ENCODE measurements at places on chromosomes 7 and 10.

- no peak for DNase-seq
Measured at GRCh38 chr10:90983914-90984549, 63.1 kb upstream of the ANKRD1 start.

- DNase-seq, result no peak
Measured at GRCh38 chr10:101139421-101139911, 8.4 kb downstream of the TLX1 start.

GRCh38 chr7:47591655-47592572 is 10.0 kb upstream of the TNS3 start:
- DNase-seq, result no peak

DNA sequence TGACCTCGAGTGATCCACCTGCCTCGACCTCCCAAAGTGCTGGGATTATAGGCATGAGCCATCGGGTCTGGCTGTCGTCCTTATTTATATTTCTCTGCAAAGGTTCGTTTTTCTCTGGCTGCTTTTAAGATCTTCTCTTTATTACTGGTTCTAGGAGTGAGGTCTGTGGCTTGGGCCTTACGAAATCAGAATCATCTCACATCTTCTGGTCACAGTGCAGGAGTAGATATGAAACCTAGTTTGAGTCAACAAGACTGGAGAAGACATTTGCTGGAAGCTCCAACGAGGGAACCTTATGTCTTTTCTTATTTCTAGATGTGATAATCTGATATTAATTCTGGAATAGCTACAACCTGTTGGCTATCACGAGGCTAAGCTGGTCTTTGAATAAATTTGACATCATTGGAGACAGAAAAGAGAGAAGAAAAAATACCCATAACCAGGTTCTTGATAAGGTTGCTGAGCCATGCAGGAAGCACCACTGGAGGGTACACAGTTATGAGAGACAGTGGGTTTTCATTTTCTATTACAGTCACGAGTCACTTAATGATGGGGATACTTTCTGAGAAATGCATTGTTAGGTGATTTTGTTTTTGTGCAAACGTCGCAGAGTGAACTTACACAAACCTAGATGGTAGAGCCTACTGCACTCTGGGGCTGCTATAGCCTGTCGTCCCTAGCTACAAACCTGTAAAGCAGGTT is 25.6 kb upstream of the IL15RA start:
- DNase-seq, result no peak

DNA sequence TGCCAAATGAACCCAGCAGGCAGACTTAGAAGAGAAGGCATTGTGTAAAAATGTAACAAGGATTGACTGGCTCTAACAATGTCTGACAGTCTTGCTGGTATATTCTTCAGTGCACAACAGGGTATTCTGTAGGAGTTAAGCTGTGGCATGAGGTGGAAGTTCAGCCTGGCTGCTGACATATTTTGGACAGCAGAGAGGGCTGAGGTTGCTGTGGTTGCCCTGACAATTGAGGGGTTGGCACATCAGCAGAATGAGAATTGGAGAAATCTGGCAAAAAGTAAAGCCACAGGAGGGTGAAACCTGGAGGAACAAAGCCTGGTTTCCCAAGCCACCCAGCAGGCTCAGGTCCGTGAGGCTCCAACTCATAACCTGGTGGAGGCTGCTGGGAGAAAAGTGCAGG is 220.2 kb downstream of the JAZF1 start:
- no peak for DNase-seq

DNA sequence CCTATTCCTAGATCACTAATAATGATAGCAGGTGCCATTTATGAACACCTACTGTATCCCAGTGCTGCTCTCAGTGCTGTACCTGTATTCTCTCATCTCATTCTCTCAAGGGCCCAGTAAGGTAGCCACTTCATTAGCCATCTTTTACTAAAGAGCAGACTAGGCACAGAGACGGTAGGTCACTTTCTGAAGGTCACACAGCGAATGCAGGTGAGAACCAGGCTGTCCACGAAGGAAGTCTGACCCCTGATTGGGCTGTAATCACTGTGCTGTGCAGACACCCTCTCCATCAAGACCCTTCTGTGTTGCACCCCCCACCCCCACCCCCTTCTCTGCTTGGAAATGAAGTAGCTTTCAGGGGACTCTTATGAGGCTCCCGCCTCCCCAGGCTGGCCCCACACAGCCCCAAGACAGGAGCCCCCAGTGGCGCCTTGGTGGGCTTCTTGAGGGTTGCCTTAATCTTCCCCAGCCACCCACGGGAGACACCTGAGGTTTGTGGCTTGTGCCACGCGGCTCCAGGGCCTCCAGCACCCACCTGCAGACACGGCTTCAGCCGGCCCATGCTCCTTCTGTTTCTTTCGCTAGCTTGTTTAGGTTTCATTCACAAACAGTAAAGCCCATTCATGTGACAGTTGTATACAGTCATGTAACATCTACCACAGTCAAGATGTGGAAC is 81.7 kb upstream of the FAM20C start:
- DNase-seq, result no peak

DNA sequence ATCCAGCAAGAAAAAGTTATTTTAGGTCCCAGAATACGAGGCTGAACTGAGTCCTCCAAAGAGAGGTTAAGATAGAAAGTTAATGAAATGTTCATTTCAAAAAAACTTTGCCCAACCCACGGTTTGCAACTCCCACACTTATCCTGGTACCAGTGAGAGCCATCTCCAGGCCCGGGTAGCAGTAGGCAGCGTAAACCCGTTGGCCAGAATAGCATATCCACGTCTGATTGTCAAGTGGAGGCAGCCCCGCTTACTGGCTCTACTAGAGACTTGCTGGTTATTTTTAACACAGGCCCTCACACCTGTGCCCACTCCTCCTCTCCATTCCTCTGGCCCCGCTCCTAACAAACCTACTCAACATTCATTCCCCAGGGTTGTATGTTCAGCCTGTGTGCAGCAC is 109.7 kb downstream of the HIP1 start:
- DNase-seq, result no peak

DNA sequence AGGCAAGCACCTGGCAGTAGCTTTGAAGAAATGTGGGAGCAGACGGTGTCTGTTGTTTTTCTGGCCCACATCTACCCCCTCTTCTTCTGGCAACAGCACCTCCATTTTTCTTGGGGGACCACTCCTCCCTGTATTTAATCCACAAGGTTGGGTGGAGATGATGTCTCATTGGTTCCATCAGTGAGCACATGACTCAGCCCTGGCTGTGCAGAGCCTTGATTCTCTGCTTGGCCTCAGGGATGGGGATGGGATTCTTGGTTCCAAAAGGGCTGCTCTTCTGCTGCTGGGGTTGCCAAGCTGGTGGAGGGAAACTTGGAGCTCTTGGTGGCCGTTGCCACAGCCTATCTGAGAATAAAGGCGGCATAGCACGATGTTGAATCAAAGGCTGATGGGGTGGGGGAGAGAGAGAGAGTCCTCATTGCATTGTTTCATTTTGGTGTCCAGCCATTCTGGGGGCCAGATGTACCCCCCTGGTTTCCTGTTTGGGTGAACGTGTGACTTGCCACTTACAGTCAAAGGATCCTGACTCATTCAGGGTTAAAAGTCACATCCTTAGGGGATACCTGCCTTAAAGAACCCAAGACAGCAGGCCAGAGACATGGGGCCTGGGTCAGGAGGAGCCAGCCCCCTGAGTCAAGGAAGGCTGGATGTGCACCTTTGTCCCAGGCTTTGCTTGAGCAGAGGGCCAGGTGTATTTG is 25.9 kb downstream of the GRK5 start:
- DNase-seq, result no peak

DNA sequence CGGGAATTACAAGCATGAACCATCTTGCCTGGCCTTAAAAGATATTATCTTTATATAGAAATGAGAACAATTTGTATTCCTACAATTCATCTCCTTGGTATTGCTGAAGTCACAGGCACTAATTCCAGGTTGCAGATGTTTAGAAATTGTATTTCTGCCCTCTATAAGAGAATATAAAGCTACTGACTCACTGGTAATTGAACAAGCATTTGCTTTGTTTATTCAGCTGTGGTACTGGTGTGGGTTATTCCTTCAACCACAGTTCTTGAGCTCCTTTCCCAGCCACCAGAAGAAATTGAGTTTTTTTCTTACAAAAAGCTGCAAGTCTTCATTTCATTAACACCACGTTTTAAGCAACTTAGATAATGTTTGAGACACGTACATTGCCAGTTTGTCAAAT is 29.0 kb upstream of the MPP7 start:
- DNase-seq, result no peak

DNA sequence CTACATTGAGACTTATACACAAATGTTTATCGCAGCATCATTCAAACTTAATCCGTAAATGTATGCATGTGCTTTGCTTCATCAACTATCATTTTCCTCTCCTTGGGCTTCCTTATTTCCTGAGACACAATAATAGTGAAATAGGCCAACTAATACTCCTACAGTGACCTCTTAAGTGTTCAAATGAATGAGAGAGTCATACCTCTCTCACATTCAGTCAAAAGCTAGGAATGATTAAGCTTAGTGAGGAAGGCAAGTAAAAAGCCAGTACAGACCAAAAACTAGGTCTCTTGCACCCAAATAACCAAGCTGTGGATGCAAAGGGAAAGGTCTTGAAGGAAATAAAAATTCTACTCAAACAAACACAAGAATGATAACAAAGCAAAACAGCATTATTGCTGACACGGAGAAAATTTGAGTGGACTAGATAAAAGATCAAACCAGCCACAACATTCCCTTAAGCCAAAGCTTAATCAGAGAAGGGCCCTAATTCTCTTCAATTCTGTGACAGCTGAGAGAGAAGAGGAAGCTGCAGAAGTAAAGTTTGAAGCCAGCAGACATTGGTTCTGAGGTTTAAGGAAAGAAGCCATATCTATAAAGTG is 72.3 kb downstream of the GLCCI1 start:
- DNase-seq, result no peak

DNA sequence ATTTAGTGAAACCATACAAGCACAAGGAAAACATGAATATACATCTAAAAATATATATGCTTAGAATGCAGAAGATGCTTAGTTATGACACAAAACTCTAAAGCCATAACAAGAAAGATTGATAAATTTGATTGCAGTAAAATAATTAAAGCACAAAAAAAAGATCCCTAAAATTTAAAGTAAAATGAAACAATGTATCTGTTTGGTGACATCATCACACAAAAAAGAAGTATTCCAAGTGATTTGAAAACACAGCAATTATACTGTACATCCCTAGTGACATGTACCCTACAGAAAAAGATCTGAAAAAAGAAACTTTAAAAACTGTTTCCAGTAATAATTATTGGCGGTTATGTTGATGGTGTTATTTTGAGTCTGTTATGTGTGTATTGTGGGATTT is 37.7 kb downstream of the PHYHIPL start:
- DNase-seq, result no peak

GRCh38 chr10:114550756-114551635 is 107.1 kb downstream of the ABLIM1 start:
- DNase-seq, result no peak

DNA sequence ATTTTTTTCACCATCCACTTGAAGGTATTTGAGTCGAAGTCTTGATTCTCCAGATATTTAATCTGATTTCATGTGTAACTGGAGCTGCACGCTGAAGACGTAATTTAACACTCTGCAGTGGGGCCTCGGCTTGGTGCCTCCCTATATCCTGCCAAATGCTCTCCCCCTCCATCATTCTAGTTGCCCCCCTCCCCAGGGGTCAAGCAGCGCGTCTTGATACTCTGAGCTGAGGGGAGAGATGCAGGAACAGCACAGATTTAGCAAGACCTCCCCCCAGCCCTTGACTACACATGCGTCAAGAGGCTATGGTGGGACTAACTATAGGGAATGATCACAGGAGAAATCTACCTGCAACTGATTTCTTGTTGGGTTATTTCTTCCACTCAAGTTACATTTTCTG is 85.8 kb downstream of the PRPF18 start:
- no peak for DNase-seq

DNA sequence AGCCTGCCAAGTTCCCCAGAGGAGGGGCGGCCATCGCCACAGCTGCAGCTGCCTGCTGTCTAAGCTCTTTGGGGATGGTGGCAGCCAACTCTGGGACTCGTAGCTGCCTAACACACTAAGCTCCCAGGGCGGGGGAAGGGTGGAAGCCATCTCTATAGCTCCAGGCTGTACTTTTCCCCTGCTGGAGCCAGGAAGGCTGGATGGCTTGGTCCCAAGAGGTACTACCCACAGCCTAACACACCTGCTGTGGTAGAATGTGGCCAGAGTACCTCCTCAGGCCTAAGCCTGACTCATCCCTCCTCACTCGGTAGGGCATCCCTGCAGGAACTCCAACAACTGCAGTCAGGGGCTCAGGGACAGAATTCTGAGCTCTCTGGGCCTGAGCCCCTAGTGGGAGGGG is 151.7 kb upstream of the TAC1 start:
- DNase-seq, result no peak

DNA sequence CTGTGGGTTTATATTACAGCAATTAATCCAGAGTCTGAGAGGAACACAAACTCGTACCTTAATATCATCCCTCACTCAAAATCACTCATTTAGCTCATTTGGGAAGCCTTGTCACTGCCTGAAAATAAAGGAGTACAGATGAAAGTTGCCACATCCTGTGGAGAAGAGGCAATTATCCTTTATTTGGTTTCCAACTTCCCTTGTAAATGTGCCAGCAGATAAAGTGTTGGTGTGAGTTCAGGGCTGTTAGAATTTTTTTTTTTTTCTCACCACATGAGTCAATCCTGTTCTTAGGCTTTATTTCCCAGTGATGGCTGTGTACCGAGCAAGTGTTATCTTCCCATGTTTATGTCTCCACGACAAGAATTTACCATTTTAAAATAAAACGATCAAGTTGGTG is 99.0 kb upstream of the SMIM30 start:
- no peak for DNase-seq

GRCh38 chr10:60868946-60869345 is 75.0 kb downstream of the RHOBTB1 start:
- no peak for DNase-seq

- no peak for DNase-seq
Measured at GRCh38 chr10:121032460-121032859, 181.3 kb downstream of the WDR11 start.

DNA sequence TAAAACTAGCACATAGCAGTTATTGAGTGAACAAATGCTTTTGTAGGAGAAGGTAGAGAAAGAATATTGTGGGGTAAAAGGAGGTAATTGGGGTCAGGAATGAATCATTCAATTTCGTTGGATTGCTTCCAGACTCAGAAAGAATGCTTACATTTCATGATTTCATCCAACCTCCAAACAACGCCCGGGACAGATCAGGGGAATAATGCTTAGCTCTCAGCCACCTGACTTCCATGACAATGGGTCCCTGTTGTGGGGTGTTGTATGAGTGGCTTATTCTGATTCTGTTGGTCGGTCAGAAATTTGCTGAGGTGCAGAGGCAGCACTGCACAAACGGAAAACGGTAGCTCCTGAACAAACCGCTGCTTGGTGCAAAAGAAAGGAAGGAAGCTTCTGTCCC is 24.0 kb upstream of the INPP5F start:
- no peak for DNase-seq

Data from thoracic aorta (tissue), 2 donors.